A673 (cell line): ENCODE measurements at places on chromosomes 4 and X.

DNA sequence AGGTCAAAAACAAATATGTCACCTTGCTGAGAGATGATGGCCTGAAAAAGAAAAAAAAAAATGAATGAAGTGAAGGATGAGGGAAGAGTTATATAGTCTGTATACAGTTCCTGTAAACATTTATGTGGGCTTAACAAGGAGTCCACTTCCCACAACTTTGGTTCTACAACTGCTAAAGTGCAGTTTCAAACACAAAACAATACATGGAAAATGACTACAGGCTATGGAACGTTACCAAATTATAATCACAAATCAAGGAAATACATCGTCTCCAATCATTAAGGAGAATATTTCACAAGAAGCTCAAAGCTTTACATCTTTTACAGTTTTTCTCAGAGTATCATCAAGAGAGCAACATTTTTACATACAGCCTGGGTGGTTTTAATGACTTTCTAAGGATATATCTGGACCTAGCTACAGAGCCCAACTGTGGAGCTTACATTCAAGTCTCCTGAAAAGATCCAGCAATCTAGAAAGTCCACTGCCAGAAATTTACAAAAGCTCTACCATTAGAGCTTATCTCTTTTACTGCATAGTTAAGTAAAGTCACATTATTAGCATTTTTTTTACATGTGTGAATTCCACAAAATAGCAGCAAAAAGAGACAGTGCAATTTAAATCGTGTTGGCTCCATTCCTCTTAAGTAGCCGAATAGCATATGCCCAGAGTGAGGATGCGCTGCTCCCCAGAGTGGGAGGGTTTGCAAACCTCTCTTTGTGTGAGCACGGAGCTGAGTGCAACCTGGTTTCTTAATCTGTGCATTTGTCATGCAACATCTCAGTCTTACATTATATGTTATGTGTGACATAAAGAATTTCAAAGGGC lies 128.3 kb downstream of the MANBA start:
- no peak for DNase-seq

DNA sequence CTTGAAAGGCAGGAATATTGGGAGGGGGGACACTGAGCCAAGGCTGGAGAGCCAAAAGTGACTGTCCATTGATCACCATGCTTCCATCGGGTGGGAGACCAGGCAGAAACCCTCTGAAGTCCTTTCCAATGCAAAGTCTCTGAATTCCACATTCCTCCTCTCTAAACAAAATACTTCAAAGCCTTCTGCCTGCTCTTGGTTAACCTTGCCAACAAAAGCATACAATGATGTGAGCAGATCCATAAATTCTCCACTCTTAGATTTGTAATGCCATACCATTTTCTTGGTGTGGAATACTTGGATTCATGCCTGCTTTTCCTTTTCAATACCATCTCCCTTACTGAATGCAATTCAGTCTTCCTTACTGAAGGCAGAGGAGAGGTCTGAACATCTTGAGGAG lies 74.1 kb upstream of the FAM9B start:
- no peak for DNase-seq

DNA sequence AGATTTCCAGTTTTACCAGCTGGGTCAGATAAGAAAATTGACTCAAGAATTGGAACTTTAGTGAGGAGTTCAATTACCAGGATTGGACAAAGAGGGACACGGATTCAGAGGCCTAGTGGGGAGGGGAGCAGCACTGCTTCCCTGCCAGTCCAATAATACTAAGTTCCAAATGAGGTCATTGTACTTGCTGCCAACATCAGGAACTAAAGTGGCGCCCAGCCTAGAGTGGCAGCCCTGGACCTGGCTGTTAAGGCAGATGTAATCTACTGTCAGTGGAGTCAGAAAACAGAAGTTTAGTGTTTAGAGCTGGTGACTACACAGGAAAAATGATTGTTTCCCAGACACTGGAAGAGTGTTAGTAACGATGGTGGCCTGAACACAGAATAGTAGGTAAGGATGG lies 42.7 kb upstream of the RAPGEF2 start:
- no peak for DNase-seq

DNA sequence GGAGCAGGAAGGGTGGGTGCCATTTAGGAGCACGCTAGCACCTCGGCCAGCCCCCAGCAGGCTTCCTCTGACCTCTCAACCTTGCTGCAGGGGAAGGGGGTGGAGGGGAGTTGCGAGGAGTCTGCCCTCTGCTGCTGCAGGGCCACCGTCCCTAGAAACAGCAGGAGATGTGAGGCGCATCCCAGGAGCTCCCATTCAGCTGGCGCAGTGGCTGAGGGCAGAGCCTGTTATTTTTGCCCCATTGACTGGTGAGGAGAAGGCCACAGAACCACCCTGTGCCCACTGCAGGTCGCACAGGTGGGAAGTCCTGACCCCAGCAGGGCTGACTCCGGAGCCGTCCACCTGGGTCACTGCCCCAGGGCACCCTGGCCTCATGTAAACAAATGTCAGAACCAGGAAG lies 8.0 kb downstream of the PDE6B start:
- DNase-seq: no peak

GRCh38 chrX:2533424-2533823 lies 32.6 kb upstream of the DHRSX start:
- DNase-seq: peak; percentile 95

DNA sequence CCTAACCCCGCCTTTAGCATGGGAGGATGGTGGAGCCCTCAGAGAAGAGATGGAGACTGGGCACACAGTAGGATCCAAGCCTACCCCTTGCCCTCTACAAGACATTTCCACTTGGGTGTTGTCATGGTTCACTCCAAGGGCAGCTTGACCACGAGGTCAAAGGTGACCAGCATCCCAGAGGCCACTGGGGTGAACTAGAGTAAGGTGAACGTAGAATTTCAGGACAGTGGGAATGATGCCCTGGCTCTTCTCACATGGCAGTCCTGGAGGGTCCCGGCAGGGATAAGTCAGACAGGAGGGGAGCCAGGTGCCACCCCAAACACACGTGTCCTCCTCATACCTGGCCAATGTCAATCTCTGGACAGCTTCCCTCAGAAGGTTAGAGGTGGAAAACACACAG lies 274.2 kb upstream of the AGTR2 start:
- no peak for DNase-seq
